Karpas-422 (cell line): ENCODE measurements at places on chromosomes 16 and 17. TPM values are rescaled to one million over a fixed set of nuclear protein-coding genes. Genes with fewer than 3 reads are reported as not detected.

- H3K27ac ChIP-seq, result no peak overlapping the region
- H3K36me3 ChIP-seq, result no peaks in the 10 kb centered on the region; the same call in 1 of the 2 replicates
- no peaks in the 10 kb centered on the region for H3K27me3 ChIP-seq
- no peak overlapping the region for H3K4me3 ChIP-seq
Measured at GRCh38 chr17:40828454-40829044, 6.1 kb upstream of the KRT10 start.

DNA sequence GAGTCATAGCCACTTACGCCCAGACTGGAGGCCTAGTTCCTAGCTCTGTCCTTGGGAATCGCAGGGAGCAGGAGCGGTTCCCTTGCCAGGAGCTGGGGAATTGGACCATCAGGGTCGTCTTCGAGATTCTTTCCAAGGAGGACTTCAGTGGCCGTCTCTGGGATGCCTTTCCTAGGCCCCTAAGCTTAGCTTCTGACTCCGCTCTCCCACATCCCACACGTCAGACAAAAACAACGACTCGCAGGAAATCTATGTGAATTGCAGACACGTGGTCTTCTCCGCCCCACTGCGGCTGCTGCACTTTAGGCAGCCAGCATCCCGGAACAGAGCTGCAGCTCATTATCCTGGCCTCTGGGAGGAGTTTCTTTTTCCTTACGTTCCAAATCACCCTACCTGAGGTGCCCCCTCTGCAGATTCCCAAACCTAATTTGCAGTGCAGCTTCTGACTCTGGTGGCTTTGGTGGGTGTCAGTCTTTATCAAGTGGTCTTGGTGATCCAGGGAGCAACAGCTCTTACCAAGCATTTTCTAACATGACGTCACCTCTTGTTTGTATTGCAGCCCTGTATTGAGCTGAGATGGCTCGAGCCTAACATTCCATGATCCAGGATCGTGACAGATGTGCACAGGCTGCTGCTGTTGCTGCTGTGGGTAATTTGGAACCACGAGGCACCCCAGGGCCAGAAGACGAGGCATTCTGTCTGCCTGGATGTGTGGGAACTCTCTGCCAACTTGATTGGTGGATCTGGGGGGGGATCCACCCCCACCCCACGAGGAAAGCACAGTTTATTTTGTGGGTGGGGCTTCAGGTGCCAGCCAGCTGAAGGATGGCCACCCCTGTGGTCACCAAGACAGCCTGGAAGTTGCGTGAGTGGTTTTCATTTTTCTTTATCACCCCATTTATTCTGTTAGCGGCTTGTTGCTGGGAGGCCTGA, 1.1 kb downstream of the KATNB1 start:
- H3K27me3 ChIP-seq, result no peaks in the 10 kb centered on the region
- peak overlapping the region; percentile 89 for H3K4me3 ChIP-seq
- DNase-seq, result peak; percentile 56
- no peak overlapping the region for H3K27ac ChIP-seq

- 0 out of 2 replicates have a peak, but pooled peaks cover 4% of the 10 kb centered on the region for H3K4me1 ChIP-seq
- no peak overlapping the region for H3K27ac ChIP-seq
- no peak overlapping the region for H3K4me3 ChIP-seq
- H3K27me3 ChIP-seq, result no peaks in the 10 kb centered on the region
- H3K36me3 ChIP-seq, result no peaks in the 10 kb centered on the region
- DNase-seq, result no peak
Measured at GRCh38 chr17:76510831-76511244, 9.6 kb upstream of the RHBDF2 start.

GRCh38 chr16:70520612-70521297, 2.6 kb downstream of the COG4 start:
- H3K36me3 ChIP-seq, result peaks cover 6% of the 10 kb centered on the region
- DNase-seq, result no peak
- no peak overlapping the region for H3K4me3 ChIP-seq
- H3K27me3 ChIP-seq, result no peaks in the 10 kb centered on the region
- H3K27ac ChIP-seq, result no peak overlapping the region
- H3K4me1 ChIP-seq, result peaks cover 28% of the 10 kb centered on the region

DNA sequence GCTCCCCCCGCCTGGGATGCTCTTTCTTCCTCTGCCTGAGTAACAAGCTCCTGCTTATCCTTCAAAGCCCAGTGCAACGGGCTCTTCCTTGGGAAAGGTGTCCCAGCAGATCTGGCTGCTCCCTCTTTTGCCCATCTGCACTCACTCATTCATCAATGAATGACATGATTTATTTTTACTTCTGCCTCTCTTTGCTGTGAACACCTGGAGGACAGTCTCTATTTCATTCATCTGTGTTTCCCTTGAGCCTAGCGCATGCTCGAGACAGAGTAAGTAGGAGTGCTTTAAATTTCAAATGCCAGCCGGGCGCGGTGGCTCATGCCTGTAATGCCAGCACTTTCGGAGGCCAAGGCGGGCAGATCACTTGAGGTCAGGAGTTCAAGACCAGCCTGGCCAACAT, 22.0 kb upstream of the GINS2 start:
- H3K27ac ChIP-seq, result no peak overlapping the region
- H3K4me1 ChIP-seq, result no peaks in the 10 kb centered on the region
- no peak for DNase-seq
- H3K4me3 ChIP-seq, result no peak overlapping the region

DNA sequence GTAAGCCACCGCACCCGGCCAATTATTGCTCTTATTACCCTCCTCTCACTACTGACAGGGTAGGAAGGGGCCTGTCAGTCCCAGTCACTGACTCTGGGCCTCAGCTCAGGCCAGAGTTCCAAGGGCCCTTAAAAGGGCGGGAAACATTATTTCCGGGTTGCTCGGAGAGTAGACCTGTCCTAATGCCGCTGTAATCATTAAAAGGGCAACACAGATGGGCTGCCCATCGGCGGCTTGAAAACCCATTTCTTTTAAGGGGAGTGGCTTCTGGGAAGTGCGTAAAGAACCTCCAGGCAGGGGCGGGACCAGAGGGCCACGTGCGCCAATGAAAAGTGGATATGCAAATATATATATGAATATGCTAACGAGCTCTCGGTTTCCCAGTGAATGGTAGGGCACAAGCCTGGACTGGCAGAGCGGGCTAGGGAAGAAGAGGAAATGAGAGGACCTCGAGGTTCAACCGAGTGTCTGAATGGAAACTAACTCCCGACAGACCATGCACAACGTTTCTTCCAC, 26.6 kb downstream of the PIPOX start:
- no peaks in the 10 kb centered on the region for H3K4me1 ChIP-seq
- DNase-seq, result no peak
- no peak overlapping the region for H3K4me3 ChIP-seq

GRCh38 chr16:61798741-61799140, 237.5 kb downstream of the CDH8 start:
- no peak overlapping the region for H3K27ac ChIP-seq
- no peak overlapping the region for H3K4me3 ChIP-seq
- no peaks in the 10 kb centered on the region for H3K27me3 ChIP-seq

DNA sequence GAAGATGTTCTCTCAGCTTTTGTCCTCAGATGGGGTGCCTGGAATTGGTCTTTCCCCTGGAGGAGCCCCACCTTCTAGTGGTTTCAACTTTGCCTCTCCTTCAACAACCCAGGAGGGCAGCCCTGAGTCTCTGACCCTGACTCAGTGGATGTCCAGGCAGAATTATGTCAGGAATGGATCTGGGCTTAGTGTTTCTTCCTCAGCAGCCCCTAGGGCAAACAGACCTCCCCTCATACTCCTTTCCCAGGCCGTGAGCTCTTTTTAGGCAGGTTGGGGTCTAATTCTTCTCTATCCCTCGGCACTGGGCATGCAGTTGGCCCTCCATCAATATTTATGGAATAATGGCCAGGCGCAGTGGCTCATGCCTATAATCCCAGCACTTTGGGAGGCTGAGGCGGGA, 20.2 kb upstream of the FMNL1 start:
- H3K27ac ChIP-seq, result no peak overlapping the region
- no peak for DNase-seq
- H3K4me1 ChIP-seq, result peaks cover 2% of the 10 kb centered on the region; the same call in 1 of the 2 replicates
- no peaks in the 10 kb centered on the region for H3K36me3 ChIP-seq
- H3K4me3 ChIP-seq, result no peak overlapping the region

DNA sequence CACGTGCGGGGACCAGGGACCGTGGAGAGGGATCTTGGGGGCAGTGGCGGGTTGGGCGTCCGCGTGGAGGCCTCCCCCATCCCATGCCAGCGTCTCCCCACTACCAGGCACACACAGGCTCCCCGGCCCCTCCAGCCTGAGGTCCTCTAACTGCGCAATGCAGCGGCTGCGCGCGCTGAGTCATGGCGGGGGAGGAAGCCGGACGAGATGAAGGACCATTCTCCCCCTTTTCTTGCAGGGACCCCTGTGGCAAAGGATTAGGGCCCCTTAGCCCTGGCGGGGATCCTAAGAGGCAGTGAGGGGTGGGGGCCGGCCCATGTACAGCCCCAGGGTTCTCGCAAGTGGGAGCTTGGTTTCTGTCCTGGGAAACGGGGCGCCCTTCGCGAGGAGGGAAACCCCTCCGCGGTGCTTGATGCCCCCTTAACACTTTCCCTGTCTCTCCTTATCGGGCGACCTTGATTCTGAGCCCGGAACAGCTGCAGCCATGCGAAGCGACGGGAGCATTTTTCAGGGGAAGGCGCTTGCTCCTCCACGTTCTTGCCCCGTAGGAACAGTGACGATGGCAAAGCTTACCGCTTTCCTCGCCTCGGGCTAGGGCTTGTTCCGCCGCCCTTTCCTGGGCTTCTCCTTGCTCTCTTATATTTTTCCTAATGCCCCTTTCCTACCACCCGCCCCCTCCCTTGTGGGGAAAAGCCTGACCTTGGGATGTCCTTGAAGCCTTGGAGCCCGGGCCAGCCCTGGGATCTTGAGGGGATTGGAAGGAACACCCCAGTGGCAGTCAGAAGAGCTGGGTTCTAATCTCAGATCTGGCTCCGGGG, 592 bp downstream of the ALDOA start:
- no peaks in the 10 kb centered on the region for H3K27me3 ChIP-seq
- peaks cover 46% of the 10 kb centered on the region for H3K4me1 ChIP-seq
- peaks cover 50% of the 10 kb centered on the region for H3K36me3 ChIP-seq

The MYOCD gene
- total RNA-seq, result not detected in 2 replicates

The TVP23A gene
- total RNA-seq, result not detected in 2 replicates

The TP53TG3 gene
- total RNA-seq, result not detected in 2 replicates
